Activated CD8-positive, alpha-beta memory T cell treated with anti-CD3 and anti-CD28 coated beads for 4 hours (primary cell): ENCODE measurements at places on chromosomes 2 and 18.
A peak's percentile ranks its signal among the peaks of the same experiment; 100 is the strongest.

GRCh38 chr2:14433946-14434495 lies 198.5 kb upstream of the LRATD1 start:
- DNase-seq, result no peak

DNA sequence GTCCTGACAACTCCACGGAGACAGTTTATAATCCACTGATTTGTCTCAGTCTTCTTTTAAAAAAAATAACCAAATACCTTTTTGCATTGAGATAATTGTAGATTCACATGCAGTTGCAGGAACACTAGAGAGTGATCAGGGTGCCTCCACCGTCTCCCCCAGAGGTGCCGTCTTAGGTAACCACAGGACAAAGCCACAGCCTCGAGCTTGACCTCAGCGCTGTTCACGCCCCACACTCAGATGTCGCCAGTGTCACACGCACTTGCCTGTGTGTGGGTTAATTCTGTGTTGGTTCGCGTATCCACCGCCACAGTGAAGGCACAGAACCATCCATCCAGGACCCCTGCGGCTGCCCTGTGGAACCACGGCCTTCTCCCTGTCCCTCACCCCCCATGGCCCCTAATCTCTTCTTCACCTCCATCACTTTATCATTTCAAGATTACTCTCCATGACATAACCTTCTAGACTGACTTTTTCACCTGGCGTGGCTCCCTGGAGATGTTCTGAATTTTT lies 295.0 kb upstream of the HDAC4 start:
- no peak for DNase-seq

GRCh38 chr2:75288760-75289159 lies 89.4 kb upstream of the TACR1 start:
- DNase-seq, result no peak

DNA sequence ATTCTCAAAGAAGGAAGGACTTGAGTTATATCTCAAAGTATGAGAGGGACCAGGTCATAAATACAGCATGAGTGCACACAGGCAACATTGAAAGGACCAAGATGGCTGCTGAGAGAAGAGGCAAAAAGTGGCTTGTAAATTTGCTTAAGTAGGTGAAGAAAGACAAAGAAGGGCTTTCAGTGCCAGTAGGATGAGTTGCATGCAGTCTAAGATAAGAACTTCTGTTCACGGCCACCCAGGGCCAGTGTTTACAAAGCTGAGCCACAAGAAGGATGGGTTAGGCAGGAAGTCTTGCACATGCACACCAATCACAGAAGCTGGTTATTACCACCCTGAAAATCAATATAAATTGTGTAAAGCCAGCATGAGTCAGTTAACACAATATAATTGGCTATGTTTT lies 3.1 kb upstream of the ABCB11 start:
- no peak for DNase-seq

DNA sequence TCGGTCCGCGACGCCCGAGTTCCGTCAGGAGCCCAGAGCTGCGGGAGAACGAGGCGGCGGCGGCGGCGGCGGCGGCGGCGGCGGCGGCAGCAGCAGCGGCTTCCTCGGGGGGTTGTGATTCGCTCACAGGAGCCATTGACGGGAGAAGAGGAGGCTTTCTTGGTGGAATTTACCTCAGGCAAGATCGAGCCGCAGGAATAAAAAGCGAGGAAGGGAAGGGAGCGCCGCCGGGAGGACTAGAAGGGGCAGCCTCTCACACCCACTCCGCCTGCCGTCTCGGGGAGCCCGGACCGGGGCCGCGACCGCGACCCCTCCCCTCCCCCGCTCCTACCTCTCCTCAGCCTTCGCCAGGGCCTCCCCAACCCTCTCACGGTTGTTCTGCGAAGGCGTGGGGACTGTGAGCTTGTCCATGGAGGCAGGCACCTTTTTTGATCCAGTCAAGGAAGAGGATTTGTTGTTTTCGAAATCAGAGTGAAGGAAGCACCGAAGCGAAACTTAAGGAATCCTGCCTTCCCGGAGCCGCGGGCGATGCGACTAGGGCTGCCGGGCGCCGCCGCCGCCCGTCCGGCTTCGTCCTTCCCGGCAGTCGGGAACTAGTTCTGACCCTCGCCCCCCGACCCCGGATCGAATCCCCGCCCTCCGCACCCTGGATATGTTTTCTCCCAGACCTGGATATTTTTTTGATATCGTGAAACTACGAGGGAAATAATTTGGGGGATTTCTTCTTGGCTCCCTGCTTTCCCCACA lies 506 bp downstream of the BMPR2 start:
- DNase-seq, result no peak

- DNase-seq, result no peak
Measured at GRCh38 chr2:2926009-2926857, 451.4 kb downstream of the EIPR1 start.

DNA sequence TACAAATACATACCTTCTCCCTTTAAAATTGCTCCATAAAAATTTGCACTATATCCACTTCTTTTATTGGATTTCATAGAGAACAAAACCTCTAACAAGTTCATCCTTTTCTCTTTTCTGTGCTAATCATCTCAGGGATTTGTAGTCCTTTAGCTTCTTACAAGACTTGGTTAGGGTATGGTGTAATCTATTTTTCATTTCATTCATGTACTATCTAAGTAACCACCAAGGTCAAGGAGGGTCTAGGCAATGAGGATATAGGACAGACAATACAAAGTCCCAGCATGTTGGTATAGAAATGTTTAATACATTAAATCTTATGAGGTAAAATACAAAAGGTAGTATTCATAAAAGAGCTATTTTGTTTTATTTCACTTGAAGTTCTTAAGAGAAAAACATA lies 17.5 kb downstream of the C2orf69 start:
- DNase-seq, result no peak

DNA sequence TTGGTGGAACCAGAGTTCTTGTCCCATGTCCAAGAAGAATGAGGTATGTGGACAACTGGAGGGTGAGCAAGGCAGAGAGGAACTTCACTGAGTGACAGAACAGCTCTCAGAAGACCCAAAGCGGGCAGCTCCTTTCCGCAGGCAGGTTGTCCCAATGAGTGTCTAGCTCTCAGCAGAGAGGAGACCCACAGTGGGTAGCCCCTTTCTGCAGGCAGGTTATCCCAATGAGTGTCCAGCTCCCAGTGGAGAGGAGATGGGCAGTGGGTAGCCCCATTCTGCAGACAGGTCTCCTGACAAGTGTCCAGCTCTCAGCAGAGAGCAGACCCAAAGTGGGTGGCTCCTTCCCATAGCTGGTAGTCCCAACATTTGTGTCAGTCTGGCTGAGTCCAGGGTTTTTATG lies 69.6 kb downstream of the SRBD1 start:
- no peak for DNase-seq

- DNase-seq, result no peak
Measured at GRCh38 chr18:10320791-10321190, 133.6 kb upstream of the APCDD1 start.

DNA sequence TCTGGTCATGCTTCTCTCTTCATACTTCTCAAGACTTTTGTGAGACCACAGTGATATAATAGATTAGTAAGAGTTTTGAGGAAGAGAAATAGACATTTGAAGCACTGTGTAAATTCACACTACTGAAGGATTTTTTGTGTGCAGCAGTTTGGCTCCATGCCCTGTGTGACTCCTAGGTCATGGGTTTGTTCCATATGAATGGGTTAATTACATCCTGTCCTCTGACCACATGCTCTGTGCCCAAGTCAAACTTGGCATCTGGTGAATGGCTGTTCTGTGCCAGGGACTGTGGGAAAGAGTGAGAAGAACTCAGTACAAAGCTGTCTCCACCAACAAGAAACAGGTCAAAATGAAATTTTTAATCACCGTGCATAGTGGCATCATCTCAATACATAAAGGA lies 304.0 kb downstream of the LNPK start:
- no peak for DNase-seq

DNA sequence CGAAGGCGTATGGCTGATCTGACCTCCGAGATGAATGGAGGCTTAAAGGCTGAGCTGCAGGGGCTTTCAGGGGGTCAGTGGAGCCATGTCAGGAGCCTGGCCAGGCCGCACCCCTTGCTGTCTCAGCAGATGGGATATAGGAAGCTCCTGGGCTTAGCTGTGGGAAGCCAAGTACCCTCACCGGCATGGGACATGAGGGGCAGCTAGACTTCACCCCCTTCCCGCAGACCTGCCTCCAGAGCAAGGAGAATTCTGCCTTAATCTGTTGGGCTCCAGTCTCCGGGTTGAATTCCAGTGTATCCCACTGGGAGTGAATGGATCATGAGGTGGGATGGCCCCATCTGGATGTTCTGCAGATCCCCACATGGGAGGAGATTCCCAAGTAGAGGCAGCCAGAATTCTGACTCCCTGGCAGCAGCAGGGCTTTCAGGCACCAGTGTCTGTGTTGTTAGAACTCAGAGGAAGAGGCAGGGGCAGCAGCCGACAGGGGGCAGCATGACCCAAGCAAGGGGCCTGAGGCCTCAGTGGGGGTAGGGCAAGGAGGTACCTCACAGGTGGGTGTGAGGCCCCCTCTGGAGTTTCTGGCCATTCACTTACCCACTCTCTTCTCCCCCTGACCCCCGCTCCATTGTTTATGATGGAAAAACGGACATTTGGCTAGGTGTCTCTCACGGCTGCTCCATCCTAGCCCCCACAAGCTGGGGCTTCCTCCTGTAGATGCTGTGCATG lies 19.1 kb downstream of the CAPG start:
- DNase-seq, result peak; percentile 37

DNA sequence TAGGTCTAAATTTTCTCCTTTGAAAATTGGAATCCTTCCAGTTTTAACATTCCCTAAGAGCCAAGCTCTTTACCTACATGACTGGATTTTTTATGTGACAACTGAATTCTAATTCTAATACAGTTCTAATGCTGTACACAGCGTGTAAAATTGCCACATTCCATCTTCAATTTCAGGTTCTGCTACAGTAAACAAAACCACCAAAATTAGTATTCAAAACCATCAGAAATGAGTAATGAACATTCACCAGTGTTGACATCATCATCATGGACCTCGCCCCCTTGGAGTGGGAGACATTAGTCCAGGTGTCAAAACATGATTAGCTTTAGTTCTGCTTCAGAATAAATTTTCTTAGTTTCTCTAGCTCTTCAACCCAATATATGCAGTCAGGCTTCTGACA lies 133.6 kb downstream of the MBD2 start:
- DNase-seq, result no peak

GRCh38 chr2:65263262-65263661 lies 35.6 kb downstream of the ACTR2 start:
- no peak for DNase-seq

- no peak for DNase-seq
Measured at GRCh38 chr2:80560326-80560725, 255.8 kb upstream of the LRRTM1 start.

GRCh38 chr18:5543036-5543680 lies 639 bp downstream of the EPB41L3 start:
- no peak for DNase-seq

DNA sequence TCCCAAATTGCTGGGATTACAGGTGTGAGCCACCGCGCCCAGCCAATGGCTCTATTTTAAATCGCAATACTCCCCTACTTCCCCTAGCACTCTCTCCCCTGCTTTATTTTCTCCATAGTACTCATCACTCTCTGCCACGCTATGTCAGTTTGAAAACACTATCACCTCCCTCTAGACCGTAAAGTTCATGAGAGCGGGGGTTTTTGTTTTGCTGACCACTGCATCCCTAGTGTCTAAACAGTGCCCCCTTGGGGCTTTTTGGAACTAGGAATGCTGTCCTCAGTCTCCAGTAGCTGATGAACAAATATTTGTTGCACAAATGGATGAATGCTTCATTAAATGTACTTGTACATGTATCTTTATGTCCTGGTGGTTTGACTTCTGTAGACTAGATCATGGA lies 44.1 kb downstream of the ATOH8 start:
- DNase-seq, result no peak

- no peak for DNase-seq
Measured at GRCh38 chr18:45663403-45664045, 48.2 kb downstream of the SLC14A2 start.

- DNase-seq, result peak; percentile 58
Measured at GRCh38 chr2:113876503-113877387, 13.1 kb upstream of the ACTR3 start.

GRCh38 chr2:55159037-55159651 lies 72.9 kb downstream of the CLHC1 start:
- DNase-seq, result no peak

DNA sequence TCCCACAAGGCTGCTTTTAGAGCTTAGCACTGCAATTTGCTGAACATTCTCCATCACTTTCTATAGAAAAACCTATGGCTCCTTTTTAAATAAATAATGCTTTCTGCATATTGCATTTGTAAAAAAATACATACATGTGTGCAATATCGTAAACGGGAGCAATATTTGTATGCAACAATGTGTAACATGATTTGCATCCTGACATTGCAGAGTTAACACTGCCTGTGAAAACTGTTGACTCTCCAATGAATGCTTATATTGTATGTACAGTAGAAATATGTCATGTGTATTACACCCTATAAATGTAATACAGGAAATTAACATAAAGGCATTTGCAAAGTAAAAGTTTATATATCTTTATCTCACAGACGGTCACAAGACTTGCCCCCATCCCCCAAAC lies 135.0 kb upstream of the PIEZO2 start:
- no peak for DNase-seq

GRCh38 chr2:149651229-149651628 lies 63.7 kb upstream of the MMADHC start:
- DNase-seq, result no peak

DNA sequence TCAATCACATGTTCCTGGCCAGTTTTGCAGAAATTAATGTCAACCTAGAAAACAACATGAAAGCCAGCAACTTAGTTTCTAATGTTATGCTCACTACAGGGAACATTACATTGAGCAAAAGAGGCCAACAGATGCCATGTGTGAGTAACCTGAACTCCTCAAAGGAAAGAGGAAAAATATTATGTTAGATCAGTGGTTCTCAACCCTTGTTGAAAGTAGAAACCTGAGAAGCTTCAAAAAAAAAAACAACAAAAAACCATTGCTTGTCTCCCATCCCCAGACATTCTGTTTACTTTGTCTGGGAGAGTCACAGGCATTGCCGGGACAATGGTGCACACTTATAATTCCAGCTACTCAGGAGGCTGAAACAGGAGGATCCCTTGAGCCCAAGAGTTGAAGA lies 57.7 kb downstream of the METTL4 start:
- no peak for DNase-seq

DNA sequence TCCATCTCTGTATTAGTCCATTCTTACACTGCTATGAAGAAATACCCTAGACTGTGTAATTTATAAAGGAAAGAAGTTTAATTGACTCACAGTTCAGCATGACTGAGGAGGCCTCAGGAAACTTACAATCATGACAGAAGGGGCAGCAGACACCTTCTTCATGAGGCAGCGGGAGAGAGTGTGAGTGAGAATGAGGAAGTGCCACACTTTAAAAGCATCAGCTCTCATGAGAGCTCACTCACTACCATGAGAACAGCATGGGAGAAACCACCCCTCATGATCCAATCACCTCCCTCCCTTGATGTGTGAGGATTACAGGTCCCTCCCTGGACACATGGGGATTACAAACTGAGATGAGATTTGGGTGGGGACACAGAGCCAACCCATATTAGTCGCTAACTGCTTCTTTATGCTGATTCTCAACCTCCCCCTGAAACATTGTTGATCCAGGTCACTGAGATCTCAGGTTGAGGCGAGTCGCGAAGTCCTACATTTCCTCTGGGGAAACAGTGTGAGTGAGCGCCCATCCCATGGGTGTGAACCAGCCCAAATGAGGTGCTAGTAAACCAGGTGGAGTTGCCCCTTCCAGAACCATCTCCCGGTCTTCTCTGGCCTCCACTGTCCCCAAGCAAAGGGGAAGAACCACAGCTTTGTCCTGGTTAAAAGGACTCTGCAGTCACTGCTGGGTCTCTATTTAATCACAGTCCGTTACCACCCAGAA lies 123.8 kb downstream of the CAPN13 start:
- DNase-seq, result no peak

- DNase-seq, result no peak
Measured at GRCh38 chr2:69988086-69988635, 26.7 kb upstream of the ASPRV1 start.
